ENCODE measurements at places on chromosomes 7 and 10. TPM values are rescaled to one million over a fixed set of nuclear protein-coding genes. Genes with fewer than 3 reads are reported as not detected.

The LRRC18 gene
- 0.39 TPM for total RNA-seq

The SLC25A13 gene
- 15.7 TPM for total RNA-seq

The AKR1D1 gene
- total RNA-seq: not detected

The HOXA11 gene
- total RNA-seq: 0.20 TPM

The TMUB1 gene
- 7.6 TPM for total RNA-seq

The FAM25C gene
- total RNA-seq: not detected

The MUC12 gene
- total RNA-seq: not detected

DNA sequence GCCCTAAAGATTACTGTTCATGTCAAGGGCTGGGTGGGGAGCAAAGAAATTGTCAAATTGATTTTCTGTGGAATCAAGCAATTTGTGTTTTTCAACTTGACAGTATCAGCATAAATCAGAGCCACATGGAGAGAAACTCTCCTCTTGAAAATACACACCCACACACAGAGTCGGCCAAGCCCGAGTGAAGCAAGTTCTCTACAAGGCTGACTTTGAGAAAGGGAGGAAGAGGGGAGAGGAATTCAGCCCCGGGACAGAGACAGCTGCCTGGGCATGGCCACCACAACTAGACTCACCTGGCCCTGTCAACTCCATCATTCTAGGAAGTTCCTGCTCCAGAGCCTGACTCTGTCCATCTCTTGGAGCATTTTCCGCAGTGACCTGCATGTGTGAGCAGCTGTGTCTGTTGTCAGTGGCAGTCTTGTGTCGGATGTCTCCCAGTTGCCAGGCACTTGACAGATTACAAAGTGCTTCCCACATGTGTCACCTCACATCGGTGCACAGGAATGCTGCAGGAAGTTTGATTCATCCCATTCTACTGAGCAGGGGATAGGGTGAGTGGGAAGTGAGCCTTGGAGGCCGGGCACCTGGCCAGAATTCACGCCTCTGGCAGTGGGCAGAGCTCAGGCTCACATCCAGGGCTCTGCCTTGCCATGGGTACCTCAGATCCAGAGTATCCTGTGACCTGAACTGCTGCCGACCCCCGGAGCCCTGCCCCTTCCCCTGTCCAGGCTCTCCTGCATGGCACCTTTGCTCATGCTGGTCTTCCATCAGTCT is 37.9 kb downstream of the ADAM12 start:
- no peak for DNase-seq

DNA sequence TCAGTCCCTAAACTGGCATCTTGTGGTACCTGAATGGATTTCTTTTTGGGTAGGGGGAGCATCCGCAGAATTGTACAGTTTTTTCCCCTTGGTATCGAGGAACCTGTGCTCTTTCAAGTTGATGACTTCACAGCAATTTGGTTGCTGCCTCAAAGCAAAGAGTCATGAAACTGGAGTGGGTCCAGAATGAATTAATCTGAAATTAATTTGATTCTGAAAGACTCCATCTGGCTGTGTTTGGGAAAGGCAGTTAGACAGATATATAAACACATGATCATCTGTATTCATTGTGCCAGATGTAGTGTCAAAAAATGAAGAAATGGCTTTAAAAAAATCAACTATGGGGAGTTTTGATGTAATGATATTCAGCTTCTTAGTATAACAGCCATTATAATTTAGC is 136.1 kb downstream of the CELF2 start:
- peak; percentile 70 for DNase-seq

- DNase-seq: peak; percentile 55
Measured at GRCh38 chr7:26580711-26581110, 283.7 kb downstream of the SKAP2 start.

DNA sequence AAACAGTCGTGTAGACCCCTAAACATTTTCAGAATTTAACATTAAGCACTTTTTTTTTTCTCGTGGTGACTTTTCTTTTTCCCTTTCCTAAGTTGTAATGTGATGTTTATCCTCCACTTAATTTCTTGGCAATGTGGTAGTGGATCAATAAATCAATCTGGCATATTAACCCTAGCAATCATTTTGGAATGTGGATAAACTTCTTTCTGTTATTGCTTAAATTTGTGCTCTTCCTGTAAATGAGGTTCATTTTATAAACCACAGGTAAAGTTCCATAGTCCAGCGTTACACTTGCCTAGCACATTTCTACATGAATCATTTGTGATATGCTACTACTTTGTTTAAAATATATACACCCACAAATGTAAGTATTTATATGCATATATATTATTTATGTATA is 247.4 kb upstream of the ETV1 start:
- DNase-seq: peak; percentile 6

GRCh38 chr7:119562839-119563238 is 710.1 kb upstream of the KCND2 start:
- no peak for DNase-seq

DNA sequence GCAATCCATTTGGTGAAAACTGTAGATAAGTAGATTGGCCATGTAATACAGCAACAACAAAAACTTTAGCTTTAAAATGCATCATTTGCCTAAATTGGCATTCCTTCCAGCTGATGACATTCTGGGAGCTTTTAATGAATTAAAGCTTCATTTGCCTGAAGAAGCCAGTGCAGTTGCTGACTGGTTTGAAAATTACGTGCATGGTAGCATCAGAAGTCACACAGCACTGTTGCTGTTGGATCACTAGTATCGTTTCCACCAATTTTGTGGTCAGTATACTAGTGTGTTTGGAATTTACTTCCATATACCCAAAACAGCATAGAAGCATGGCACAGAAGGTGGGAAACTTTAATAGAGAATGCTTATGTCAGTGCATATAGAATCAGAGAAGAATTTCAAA is 194.9 kb downstream of the ETV1 start:
- no peak for DNase-seq

DNA sequence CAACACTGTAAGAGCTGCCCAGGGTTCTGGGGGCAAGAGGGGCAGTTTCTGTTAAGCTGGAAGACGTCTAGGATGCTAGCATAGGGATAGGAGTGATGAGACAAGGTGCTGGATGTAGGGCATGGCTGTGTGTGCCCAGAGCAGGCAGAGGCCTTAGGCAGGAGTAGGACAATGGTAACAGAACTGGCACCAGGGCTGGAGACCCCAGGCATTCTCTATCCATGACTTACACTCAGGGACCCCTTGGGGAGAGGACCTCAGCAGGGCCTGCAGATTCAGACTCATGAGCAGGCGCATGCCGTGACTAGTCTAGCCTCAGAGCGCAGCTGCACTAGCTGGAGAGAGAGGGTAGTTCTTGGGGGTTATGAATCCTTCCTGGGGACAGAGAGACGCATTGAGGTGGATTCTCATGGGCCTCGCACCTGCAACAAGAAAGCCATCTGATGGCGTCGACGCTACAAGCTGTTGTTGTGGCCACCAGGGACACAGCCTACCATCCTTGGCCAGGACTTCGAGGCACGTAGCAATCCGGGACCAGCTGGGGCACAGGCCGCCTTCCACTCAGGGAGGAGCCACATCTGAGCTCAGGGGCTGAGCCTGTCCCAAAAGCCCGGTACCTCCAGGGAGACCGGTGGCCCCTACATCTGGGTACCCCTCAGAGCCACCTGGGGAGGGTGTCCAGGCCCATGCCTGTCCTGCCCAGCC is 474.1 kb downstream of the PTPRN2 start:
- no peak for DNase-seq

DNA sequence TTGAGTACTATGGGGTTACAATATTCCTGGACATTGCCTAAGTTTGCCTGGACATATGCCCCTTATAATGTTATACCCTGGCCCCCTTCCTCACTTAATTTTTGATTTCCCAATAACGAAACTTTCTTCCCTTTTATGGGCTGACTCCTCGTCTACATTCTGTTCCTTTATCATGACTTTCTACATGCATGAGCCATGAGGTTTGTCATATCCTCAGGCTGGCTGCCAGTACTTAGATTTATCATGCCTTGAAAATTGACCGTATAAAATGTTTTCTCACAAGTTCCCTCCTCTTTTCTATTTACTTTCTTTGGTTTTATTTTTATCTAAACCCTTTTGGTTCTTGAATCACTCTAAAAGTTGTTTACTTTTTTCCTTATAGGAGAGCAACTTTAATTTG is 4.7 kb downstream of the DNAH11 start:
- DNase-seq: no peak

GRCh38 chr7:1733908-1734730 is 64.0 kb downstream of the ELFN1 start:
- DNase-seq: no peak

- no peak for DNase-seq
Measured at GRCh38 chr7:81944058-81944457, 174.2 kb upstream of the HGF start.

GRCh38 chr10:91144961-91145360 is 75.5 kb upstream of the PCGF5 start:
- no peak for DNase-seq

GRCh38 chr7:18265611-18266281 is 229.8 kb upstream of the HDAC9 start:
- no peak for DNase-seq

DNA sequence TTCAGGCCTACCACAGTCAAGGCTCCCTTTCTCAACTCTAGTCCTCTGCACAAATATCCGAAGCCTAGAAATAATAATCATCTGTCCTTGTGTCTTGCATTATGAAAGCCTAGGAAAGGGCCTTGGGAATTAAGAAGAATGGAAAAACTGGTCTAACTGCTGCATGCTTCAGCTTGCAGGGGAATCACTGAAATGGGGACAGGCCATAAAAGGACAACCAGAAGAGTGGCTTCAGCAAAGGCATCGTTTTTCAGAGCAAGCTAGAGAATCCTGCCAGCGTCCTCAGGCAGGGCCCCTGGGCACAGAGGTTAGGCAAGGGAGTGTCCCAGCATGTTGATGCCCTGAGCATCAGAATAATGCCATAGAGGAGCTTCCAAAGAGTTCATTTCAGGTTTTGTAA is 13.2 kb downstream of the ERVW-1 start:
- no peak for DNase-seq

- DNase-seq: no peak
Measured at GRCh38 chr7:128123291-128124037, 92.2 kb upstream of the LRRC4 start.

DNA sequence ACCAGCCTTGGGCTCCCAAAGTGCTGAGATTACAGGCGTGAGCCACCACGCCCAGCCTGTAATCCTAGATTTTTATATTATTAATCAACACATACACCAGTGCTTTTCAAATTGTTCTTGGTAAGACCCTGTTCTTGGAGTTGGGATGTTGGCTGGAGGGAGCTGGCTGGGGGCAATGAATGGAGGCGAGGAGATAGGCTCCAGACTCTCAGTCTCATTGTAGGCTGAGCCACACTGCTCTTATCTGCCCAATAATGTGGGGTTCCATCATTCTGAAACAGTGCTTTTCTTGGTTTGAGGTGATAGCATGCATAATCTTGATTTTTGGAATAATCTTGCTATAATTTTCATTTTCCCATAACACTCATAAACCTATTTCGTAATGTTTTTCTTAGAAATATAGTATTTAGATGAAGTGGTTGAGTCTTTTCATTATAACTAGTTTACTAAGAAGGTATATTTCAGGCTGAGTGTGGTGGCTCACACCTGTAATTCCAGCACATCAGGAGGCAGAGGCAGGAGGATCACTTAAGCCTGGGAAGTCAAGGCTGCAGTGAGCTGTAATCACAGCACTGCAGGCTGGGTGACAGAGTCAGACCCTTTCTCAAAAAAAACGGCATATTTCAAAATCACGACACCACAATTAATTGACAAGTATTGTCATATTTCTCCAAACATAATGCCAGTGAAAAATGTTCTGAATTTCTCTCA is 65.1 kb upstream of the LYZL2 start:
- no peak for DNase-seq

GRCh38 chr7:135192914-135193536 is 18.3 kb downstream of the WDR91 start:
- DNase-seq: no peak

DNA sequence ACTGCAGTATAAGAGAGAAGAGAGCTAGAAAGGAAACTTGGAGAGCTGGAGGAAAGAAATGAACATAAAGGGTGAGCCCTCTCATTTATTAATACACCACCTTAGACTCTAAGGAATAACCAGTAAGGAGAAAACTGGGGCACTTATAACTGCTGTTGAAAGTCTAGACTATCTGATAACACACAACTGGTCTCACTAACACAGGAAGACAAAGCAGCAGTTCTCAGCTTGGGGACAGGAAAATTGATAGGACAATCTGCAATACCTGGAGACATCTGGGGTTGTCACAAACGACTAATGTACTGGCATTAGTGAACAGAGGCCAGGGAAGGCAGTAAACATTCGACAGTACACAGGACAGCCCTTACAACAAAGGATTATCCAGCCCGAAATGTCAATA is 6.8 kb downstream of the ELMO1 start:
- DNase-seq: no peak

GRCh38 chr10:126468876-126469643 is 80.8 kb upstream of the ADAM12 start:
- peak; percentile 75 for DNase-seq

DNA sequence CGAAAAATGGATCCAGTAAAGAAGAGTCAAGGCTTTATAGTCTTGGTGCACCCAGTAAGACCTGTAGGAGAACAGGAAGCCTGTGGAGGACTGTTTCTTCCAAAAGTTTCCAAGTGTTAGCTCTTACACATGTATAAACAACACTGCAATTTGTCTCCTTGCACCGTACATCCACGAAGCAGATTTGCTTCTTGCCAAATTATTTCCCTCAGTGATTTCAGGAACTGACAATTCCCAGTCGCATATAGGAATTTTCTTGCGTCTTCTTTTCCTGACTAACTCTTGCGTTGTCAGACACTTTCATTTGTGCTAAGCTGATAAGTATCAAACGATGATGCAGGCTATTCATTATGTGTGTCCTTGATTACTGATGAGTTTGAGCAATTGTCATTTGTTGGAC is 182.1 kb downstream of the PKD1L1 start:
- no peak for DNase-seq

- no peak for DNase-seq
Measured at GRCh38 chr10:126650161-126650560, 20.3 kb downstream of the C10orf90 start.

GRCh38 chr10:121088524-121088923 is 237.4 kb downstream of the WDR11 start:
- no peak for DNase-seq

DNA sequence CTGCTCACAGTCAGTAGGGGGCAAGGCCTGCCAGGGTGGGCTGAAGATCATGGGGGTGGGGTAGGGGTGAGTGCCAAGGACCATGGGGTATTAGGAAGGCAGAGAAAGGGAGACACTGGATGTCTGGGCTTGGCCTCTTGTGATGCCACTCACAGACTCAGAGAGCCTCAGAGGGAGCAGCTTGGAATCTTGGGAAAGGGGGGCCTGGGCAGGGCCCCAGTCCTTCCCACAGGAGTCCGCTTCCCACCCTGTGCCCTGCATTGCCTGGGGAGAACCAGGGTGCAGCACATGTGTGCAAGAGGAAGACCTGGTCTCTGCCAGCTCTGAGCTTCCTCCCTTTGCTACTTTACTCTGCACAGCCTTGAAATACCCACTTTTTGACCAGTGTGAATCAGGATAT is 4.3 kb downstream of the ADCY1 start:
- DNase-seq: no peak

Measured in skin of body (tissue), 3 donors.